ENCODE measurements at places on chromosomes 6 and 20.

DNA sequence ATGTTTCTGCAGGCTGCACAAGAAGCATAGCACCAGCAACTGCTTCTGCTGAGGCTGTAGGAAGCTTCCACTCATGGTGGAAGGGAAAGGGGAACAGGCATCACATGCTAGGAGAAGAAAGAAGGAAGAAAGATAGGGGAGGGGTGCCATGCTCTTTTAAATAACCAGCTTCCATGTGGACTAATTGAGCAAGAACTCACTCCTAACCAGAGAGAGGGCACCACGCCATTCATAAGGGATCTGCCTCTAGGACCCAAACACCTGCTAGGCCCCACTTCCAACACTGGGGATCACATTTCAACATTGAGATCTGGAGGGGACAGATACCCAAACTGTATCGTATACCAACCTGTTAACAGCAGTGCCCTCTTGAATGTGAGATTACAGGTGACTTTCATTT, 46.9 kb upstream of the ARMC2 start:
- no peak for DNase-seq

GRCh38 chr20:1423206-1423605, 30.4 kb upstream of the FKBP1A start:
- DNase-seq = no peak

- DNase-seq = no peak
Observed at GRCh38 chr20:35465976-35466375, 10.6 kb downstream of the CEP250 start.

- DNase-seq = no peak
Observed at GRCh38 chr6:163776196-163776905, 361.8 kb downstream of the QKI start.

- DNase-seq = no peak
Observed at GRCh38 chr6:22343864-22344263, 47.0 kb upstream of the PRL start.

DNA sequence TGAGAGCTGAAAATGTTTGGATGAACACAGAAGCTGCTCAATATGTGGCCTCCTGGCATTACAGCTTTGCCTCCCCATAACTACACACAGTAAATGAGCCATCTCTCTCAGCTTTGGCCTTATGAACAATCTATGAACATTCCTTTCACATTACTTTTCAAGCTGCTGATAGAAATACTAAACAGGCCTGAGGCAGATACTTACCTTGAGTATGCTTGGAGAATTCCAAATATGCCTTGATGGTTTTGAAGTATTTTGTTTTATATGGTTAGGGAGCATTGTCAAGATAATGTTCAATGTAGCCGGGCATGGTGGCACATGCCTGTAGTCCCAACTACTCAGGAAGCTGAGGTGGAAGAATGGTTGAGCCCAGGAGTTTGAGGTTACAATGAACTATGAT, 104.5 kb downstream of the CD24 start:
- DNase-seq = no peak

GRCh38 chr20:10883166-10883565, 209.4 kb upstream of the JAG1 start:
- no peak for DNase-seq

DNA sequence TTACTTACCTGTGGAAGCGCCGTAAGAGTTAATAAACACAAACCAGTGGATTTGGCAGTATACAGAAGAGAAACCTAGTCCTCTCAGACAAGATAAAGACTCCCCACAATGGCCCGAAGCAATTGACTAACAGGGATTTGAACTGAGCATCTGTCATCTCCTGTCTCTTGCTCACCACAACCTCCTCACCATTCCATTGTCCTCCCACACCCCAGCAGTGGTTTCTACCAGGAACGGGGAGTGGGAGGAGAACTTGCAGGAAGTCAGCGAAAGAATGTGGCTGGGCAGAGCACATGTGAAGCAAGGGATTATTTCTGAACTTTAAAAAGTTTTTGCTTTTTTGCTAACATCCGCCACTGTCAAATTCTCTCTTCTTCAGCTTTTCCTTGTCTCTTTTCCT, 24.6 kb upstream of the TAAR1 start:
- DNase-seq = no peak

- no peak for DNase-seq
Observed at GRCh38 chr6:71502168-71502567, 213.6 kb downstream of the OGFRL1 start.

DNA sequence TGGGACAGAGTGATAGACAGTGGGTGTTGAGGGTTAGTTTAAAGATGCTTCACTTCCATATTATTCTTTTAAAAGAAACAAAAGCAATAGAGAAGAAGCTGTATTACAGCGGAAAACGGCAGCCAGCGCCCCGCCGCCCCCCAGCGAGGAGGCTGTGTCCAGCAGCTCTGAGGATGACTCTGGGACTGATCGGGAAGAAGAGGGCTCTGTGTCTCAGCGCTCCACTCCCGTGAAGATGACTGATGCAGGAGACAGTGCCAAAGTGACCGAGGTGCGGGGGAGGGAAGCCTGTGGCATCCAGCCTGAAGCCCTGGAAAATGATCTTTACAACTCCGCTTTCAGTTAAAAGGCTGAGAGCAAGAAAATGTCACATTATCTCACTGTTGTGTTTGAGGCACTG, 100.2 kb downstream of the FIG4 start:
- DNase-seq = no peak

- no peak for DNase-seq
Observed at GRCh38 chr20:14609328-14610221, 272.2 kb upstream of the FLRT3 start.

DNA sequence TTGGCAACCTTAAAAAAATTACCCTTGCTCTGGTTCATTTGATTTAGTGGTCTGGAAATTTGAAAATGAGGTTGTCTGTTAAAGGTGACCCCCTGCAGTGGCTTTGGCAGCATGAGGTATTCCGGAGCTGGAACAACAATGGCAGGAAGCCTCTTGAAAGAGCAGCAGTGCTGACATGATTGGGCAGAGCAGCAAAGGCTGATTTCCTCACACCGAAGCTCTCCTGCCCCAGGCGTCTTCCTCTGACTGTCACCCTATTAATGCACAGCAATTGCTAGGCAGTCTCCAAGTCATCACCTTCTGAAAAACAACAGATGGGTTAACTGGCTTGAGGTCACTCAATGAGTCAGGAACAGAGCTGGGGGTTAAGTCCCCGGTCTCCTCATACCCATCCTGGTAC, 241.8 kb upstream of the MMS22L start:
- no peak for DNase-seq

DNA sequence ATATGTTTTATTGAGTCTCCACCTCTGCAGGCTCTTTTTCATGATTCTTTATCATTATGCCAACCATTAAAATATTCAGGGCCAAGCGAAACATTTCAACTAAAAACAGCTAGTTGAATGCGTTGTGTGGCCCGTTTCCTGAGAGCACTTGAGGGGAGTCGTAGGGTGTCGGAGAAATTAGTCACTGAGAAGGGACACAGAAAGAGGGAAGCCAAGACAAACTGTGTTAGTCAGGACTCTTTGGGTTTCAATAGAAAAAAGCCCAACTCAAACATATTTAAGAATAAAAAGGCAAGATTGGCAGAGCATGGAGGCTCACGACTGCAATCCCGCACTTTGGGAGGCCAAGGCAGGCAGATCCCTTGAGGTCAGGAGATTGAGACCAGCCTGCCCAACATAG, 58.9 kb downstream of the MAFB start:
- no peak for DNase-seq

GRCh38 chr20:58923117-58923712, 57.8 kb upstream of the NELFCD start:
- no peak for DNase-seq

DNA sequence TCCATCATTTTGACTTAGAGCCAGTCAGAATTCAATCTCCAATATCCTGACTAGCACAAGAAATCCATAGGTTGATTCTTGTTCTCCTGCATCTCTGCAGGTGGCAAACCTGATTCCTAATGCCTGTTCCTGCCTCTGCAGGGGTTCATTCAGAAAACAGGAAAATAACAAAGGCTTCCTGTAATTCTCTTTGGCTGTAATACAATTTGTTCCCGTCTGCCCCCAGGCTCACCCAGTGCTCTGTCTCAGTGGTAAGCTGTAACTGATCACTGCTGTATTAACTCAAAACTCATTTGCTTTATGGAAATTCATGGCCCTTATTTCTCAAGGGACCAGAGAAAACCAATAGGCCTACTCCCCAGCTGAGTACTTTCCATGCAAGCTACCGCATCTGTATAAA, 88.6 kb downstream of the OPRM1 start:
- DNase-seq = no peak

DNA sequence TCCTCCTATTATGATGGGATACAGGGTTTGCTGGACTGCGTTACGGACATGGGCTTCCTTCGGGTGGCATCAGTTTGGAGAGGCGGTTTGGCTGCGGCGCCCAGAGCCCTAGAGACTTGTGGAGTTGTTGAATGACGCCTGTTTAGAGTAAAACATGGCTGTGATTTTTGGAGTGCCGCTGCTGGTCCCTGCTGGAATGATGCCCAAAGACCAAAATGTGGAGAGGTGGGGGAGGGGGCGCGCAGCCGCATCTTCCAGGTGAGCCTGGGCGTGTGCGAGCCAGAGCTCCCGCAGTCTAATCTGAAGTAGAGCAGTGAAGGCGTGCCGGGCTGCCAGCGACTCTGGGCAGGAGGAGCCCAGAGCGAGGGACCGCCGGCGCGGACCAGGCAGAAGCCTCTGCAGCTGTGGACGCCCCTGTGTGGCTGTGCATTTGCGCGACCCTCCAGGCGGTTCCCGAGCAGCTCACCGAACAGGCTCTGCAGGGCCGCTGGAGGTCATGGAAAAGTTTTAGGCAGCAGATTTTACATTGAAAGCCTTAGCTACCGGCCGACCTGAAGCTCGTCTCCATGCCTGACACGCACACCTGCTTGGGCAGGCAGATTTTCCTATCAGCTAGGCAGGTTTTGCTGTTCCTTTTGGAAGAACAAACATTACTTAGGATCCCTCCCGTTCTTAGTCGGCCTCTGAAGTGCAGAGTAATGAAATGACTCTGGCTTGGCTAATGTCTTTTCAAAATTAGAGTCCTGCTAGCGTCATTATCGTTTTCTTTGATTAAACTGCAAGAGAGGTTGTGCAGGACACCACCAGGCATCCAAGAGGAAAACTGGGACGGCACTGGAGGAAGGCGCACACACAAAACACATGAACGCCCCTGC, 298.2 kb downstream of the PHACTR1 start:
- no peak for DNase-seq

DNA sequence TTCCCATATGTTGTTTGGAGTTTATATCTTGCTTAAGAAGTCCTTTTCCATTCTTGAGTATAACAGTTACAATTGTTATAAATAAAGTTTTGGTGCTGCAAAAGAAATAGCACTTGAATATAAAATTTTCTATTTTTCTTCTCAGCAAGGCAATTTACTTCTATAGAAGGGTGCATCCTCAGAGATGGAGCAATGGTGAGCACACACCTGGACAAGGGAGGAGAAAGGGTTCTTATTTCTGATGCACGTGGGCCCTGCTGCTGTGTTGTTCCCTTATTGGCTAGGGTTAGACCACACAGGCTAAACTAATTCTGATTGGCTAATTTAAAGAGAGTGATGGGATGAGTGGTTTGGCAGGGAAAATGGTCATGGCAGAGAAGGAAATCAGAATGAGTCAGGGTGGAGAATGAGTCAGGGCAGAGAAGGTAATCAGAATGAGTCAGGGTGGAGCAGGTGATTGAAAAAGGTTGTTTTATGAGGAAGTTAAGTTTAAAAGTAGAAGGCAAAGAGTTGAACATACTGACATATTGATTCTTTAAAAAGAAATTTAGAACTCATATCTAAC, 38.0 kb downstream of the CST8 start:
- no peak for DNase-seq

DNA sequence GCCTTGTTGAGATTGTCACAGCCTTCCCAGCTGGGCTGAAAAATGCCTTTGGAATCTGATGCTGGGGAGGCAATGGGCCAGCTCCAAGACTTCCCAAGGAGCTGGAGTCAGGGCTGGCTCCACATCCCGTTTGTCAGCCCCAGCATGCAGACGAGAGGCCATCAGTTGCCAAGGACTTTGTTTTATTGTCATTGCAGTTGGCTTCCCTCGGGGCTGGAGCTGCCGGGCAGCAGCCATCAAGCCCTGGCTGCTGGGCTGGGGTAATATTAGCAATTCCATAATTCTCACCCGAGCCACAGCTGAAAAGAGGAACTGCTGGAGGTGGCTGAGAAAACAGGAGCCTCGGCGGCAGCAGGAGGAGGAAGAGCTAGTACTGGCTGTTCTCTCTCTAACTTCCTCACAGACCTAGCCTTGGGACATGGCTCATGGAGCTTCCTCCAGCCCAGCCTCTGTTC, 182.5 kb downstream of the CDC5L start:
- DNase-seq = no peak

GRCh38 chr6:125019918-125020317, 57.7 kb downstream of the RNF217 start:
- DNase-seq = no peak

GRCh38 chr20:13552061-13552460, 86.7 kb downstream of the TASP1 start:
- DNase-seq = no peak

DNA sequence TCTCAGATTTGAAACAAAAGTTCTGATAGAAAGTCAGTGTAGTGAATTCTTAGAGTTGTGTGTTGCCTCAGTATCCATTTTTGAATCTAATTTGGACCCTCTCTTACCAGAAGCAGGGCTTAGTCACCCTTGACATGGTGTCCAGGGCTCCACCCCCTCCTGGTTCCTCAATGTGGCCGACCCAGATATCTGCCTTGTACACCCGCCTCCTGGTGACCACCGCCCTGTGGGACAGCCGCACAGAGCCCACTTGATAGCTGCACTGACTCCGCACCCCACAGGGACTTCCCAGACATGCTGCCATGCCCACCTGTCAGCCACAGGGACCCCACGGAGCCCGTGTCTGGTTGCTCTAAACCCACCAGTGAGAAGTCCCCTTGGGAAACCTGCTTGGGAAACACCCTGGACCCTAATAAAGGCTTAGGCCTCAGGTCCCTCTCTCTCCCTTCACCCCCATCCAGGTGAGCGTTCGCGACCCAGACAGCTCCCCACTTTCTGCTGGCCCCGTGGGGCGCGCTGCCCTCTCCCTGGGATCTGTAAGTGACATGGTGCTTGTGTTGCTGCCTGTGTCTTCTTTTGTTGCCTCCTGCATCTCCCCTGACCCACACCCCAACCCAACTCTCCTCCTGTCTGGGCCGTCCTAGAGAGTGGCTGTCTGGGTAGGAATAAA, 47.2 kb upstream of the SYNDIG1 start:
- DNase-seq = no peak

DNA sequence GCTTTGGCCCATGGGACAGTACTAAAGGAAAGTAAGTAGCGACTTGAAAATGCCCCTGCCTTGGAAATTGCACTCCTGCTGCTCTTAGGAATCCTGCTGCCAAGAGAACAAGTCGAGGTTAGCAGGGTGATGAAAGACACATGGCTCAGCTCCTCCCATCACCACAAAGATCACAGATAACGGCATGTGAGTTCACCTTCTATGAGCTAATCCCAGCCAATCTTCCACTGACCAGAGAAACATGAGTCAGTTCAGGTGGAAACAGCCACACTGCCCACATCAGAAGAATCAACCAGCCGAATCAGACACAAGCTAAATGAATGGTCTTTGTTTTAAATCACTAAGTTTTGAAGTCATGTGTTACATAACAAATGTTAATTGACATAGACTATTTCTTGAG, 106.3 kb downstream of the PRKN start:
- DNase-seq = no peak

GRCh38 chr6:16446273-16446672, 207.9 kb downstream of the GMPR start:
- DNase-seq = no peak
